NCI-H526 (cell line): ENCODE measurements at places on chromosomes 1 and 21.

DNA sequence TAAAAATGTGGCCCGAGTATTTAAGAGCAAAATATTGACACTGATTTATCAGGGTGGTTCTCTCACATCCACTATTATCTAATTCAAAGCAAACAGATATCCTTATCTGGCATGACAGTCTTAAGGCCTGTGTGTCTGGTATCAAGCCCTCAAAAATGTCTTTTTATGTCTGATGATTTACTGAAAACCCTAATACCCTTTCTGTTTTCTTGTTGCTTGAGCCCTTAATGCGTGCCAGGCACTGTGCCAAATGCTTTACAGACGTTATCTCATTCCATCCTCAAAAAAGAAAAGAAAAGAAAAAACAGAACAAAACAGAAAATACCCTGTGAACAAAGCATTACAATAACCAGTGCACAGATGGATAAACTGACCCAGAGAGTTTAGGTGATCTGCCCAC, 5.7 kb downstream of the DUSP23 start:
- no peak for DNase-seq

- no peak for DNase-seq
Measured at GRCh38 chr1:173870252-173871075, 2.3 kb downstream of the ZBTB37 start.

DNA sequence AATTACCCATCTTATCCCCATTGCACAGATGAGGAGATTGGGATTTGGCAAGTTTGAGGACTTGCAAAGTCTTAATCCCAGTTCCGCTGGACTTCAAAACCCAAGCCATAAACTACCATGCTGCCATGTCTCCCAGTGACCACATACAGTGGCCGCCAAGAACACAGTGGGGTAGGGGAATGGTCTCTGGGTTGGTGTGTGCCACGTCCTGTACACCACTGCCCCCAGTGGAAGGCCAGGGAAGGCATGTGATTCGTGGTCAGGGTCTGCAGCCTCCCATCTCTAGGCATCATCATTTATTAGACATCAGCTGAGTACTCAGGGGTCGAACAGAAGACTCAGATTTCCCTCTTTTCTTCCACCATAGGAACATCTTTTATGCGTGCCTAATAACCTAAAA, 76.0 kb downstream of the MAN1C1 start:
- peak; percentile 63 for DNase-seq

DNA sequence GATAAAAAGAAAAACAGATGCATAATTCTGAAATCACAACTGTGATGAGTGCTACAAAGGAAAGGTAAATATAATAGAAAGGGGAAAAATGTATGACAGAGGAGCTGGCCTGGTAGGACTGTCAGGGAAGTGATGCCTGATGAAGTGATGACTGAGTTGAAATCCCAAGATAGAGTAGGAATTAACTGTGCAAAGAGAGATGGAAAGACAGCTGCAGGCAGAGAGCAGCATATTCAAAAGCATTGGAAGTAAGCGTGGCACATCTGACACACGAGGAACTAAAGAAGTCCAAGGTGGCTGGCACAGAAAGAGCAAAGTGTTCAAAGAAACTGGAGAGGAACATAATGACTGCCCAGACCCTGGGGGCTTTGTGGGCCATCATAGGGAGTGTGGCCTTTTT, 121.6 kb upstream of the C1orf105 start:
- no peak for DNase-seq

DNA sequence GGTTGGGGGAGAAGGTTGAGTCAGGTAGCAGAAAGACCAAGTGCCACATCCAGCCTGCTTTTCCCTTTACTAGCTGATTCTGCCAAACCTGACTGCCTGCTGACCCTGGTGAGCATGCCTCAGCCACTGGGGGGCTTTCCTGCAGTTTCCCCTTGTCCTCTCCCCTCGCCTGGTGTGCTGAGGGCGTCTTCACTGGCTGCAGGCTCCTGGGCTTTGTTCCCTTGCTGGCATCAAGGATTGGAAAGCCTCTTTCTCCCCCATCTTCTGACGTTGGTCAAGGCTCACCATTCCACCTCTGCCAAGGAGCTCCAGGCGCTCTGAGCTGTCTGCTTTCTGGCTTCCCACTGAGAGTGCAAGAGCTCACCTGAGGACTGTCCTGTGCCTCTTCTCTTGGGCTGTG, 28.4 kb downstream of the MAN1C1 start:
- DNase-seq, result no peak

DNA sequence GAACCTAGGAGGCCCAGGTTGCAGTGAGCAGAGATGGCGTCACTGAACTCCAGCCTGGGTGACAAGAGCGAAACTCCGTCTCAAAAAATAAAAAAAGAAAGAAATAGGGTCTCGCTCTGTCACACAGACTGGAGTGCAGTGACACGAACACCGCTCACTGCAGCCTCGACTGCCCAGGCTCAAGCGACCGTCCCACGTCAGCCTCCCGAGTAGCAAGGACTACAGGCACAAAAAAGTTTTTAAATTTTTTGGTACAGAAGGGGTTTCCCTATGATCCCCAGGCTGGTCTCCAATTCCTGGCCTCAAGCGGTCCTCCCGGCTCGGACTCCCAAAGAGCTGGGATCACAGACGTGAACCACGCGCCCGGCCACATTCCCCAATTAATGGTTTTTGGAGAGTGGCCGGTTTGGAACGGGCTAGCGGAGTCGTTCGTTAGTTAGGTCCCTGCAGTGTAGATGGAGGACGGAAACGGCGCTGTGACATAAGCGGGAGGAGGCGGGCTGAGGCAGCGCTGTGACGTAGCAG, 611 bp upstream of the GUK1 start:
- no peak for DNase-seq

- DNase-seq, result no peak
Measured at GRCh38 chr1:246051909-246052518, 455.1 kb downstream of the SMYD3 start.

DNA sequence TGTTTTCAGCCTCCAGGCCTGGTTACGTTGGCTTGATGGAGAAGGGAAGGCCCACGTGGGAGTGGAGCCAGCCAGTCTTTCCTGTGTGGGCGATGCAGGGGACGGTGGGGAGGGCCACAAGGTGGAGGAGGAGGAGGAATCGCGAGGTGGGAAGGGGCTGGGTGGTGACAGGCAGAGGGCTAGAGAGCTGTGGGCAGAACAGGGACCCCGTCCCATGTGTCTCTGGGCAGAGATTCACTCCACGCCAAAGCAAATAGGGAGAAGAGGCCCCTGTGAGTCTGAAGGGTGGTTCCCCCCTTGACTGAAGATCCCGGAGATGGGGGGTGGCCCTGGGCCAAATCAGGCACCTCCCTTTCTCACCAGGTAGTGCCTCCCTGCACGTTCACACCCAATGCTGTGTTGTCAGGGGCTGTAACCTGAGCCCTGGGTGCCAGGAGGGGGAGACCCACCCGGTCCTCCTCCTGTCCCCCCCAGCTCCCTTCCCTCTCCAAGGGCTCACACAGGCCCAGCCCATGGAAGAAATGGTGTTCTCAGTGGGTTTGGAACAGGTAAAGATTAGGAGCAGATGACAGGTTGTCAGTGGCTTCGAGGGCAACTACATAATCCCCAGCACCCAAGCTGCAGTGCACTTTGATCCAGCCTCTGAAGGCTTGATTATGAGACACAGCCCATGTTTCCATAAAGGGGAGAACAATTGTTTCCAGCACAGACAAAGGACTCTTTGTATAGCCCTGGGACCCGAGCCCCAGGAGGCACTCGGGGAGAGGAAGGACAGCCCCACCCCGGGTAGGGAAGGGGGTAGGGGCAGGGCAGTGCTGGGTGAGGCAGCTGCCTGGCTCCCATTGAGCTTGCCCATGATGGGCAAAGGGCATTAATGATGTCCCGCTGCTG, 37.7 kb upstream of the GPR37L1 start:
- peak; percentile 96 for DNase-seq

- DNase-seq, result no peak
Measured at GRCh38 chr1:245971711-245972085, 535.4 kb downstream of the SMYD3 start.

DNA sequence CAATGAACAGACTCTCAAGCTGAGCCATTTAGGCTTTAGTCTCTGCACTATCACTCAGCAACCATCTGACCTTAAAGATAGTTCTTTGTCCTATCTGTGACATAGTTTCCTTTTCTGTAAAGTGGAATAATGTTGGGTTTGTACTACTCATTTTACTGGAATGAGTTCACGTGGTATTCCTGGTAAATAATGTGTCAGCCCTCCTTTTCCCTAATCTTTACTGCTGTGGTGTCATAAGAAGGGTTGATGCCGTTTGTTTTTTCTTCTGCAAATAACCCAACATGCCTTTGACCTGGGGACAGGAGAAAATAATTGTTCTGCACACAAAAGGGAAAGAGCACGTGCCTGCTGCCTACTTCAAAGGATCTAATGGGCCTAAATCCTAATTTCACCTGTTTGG, 297.8 kb downstream of the BRINP3 start:
- no peak for DNase-seq

DNA sequence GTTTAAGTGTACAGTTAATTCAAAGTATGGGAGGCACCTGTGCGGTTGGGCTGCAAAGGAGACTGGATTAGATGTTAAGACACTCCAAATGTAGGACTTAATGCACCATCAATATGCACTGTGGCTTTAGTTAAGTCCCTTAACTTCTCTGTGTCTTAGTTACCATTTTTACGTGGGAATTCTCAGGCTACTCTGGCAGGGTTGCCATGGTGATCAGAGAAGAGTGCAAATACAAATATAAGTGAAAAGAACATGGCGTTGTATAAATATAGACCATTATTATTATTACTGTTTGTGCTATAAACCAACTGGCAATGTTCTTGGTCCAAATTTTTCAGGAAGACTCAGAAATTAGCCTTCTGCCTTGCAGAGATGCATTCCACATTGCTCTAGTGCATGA, 595.6 kb downstream of the NPHP4 start:
- DNase-seq, result no peak

GRCh38 chr1:59070610-59071009, 226.3 kb upstream of the FGGY start:
- no peak for DNase-seq

- DNase-seq, result no peak
Measured at GRCh38 chr1:185495898-185496297, 178.9 kb upstream of the IVNS1ABP start.

DNA sequence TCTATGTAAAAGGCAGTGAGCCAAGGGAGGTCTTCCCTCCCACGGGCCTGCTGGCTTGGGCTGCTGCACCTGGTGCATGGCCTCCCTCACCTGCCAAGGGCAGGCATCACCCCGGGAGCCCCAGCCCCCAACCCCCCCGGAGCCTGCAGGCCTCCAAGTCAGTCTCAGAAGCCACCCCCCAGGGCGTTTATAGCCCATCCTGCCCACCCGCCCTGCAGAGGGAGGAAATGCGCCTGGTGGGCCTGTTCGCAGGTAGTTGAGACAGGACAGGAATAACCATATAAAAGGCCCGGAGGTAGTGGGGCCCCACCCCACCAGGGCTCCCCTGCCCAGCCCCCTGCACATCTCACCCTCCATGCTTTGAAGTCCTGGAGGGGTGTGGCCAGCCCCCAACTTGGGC, 18.2 kb upstream of the ARF1 start:
- DNase-seq, result no peak

DNA sequence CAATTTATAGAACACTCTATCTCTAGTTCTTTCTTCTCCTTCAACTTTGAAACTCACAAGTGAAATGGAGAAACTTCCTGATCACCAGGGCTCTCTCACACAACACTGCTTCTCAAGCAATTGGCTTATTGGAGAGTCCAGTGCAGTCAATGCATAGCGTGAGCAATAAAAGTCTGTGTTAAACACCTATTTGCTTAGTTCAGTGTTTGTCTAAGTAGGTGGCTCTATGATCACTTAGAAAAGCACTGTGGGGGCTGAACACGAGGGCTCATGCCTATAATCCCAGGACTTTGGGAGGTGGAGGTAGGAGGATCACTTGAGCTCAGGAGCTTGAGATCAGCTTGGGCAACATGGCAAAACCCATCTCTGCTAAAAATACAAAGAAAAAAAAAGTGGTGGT, 12.2 kb downstream of the CTSS start:
- no peak for DNase-seq

DNA sequence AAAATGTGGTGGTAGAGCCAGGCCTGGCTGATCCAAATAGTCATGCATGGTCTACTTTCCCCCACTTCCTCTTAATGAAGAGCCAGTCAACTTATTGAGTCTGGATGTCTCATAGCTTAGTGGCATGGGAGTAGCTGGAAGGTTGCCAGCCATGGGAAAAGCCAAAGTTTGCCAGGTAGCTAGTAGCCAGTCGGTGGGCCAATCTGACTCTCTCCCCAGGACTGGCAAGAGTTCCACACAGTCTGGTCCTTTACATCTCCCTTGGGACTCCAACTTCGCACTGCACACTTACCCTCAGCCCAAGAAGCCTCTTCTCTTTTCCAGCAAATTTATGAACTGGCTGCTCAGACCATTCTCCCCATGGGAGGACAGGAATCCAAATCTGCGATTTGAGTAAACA, 8.3 kb downstream of the WARS2 start:
- no peak for DNase-seq

GRCh38 chr1:200042119-200042551, 14.6 kb downstream of the NR5A2 start:
- DNase-seq, result no peak

GRCh38 chr1:154627257-154628120, 19.5 kb upstream of the ADAR start:
- DNase-seq, result peak; percentile 96
